Trophoblast cell (in vitro differentiated cells and primary cell): ENCODE measurements at places on chromosomes 1 and 21.

DNA sequence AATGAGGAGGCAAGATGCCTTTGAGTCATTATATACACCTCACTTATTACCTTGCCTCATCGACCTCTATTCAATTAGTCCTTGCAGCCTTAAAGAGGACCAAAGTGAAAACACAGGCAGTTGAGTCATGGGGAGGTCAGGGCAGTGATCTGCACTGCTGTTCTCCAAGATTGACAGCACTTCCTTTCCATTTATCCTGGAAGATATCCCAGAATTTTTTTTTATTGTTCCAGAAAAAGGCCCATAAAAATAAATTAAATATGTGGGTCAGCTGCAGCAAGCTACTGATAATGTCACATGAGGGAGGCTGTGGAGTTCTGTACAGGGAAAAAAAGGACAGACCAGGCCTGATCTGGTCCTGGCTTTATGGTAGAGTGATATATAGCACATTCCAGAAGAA lies 33.2 kb upstream of the CDC42BPA start:
- no peak for DNase-seq

DNA sequence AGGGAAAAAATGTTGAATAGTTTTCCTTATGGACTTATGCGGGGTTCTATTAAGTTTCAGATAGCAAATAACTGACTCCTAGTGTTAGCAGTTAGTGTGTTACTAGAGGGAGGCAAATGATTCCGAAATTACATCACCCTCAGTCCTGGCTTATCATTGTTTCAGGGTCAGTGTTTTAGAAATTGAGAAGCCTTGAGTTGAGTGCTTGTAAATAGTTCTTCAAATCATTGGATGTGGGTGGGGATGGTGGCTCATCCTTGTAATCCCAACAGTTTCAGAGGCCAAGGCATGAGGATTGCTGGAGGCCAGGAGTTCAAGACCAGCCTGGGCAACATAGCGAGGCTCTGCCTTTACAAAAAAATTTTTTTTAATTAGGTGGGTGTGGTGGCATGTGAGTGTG lies 21.3 kb downstream of the SOAT1 start:
- no peak for DNase-seq

DNA sequence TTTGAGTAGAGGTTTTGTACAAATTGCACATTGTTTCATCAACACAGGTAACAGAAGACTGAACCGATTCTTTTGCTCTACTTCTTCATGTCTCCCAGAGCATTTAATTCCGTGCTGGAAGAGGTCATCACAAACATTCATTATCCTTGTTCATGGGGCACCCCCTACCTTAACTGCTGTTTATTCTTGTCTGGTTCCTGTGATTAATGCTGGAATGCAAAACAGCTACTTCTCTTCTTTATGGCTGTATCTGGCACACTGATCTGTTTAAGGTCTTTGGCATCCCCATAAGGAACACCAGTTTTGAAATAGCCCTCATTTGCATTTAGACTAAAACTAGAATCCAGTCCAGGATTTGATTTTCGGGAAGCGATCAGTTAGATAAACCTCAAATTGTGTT lies 42.2 kb downstream of the NTNG1 start:
- no peak for DNase-seq

DNA sequence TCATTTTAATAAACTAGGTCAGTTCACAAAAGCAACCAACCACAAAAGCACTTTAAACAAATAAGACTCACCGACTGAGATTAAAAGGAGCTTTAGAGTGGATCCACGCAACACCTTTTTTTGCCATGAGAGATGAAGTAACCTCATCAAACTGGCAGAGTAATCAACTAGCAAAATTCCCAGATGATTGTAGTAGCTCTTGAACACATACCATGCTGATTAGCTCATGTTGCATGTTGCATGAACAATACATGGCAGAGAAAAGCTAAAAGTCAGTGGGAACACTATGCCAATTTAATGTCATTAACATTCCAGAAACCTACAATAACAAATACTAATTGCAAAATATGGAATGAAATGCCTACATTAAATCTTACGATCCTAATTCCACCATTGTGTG lies 4.1 kb downstream of the WARS2 start:
- peak; percentile 31 for DNase-seq

- no peak for DNase-seq
Measured at GRCh38 chr21:42426424-42426823, 22.7 kb downstream of the UBASH3A start.

DNA sequence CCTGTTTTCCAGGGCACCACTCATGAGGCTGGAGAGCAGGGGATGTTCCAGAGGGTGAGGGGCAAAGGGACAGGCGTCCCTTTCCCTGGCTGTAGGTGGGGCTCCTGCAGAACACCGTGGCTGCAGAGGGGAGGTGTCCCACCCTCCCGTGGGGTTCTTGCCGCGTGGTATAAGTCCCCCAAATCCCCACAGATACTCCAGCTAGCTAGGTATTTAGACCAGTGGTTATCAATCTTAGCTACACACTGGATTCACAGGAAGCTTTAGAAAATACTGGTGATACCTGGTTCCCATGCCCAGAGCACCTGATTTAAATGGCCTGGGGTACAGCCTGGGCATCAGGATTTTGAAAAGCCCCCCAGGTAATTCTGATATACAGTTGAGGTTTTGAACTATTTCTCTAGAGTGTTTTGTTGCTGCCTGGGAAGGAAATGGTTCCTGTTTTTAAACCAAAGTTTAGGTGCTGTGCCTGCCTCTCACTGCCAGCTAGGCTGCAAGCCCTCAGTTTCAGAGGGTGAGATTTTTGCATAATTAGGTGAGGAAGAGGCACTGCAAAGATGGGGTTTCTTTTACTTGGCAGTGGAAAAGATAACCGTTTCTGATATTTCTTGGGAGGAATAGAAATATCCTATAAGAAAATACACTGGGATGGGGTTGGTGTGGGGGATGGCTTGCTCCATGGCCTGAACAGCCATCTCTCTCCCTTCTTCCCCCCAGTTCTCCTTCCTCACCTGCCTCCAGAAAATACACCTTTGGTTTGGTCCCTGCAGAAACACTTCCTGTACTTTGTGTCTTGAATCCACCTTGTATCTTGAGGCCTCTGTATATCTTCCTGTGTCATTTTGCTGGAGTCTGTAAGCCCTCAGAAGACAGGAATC lies 51.7 kb downstream of the RASSF5 start:
- DNase-seq, result no peak

DNA sequence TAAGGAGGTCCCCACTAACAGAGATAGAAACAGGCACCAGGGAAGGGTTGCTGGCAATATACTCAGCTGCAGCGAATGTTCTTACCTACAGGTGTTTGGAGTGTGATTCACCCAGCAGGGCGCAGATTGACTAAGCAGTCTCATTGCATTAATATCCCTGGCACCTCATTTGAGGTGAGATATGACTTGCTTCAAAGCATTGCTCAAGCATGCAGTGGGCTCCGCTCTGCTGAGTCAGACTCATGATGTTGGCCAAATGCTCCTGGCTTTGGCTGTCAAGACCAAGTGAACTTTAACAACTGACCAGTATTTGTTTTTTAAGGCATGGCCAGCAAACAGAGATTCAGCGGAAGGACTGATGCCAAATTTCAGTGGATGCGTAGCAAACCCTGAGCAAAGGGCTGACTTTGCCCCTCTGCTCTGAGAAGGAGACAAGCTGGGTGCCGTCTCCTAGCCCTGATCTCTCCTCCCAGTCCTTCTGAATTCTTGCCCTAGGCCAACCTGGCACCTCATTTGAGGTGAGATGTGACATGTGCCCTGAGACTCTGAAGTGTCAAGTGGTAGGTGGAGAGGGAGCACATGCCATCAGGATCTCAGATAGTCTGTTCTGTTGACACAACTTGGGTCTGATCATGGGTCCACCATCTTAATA lies 187.1 kb upstream of the COA6 start:
- peak; percentile 92 for DNase-seq

GRCh38 chr1:46520063-46520911 lies 30.7 kb downstream of the DMBX1 start:
- DNase-seq, result no peak

DNA sequence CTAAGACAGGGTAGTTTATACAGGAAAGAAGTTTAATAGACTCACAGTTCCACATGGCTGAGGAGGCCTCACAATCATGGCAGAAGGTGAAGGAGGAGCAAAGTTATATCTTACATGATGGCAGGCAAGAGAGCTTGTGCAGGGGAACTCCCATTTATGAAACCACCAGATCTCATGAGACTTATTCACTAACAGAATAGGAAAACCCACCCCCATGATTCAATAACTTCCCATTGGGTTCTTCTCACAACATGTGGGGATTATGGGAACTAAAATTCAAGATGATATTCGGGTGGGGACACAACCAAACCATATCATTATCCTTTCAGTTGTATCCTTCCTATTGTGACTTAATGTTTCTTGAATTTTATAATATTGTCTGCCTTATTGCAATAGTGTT lies 13.4 kb upstream of the DDAH1 start:
- no peak for DNase-seq

- peak; percentile 76 for DNase-seq
Measured at GRCh38 chr1:181424786-181425403, 58.4 kb upstream of the CACNA1E start.

DNA sequence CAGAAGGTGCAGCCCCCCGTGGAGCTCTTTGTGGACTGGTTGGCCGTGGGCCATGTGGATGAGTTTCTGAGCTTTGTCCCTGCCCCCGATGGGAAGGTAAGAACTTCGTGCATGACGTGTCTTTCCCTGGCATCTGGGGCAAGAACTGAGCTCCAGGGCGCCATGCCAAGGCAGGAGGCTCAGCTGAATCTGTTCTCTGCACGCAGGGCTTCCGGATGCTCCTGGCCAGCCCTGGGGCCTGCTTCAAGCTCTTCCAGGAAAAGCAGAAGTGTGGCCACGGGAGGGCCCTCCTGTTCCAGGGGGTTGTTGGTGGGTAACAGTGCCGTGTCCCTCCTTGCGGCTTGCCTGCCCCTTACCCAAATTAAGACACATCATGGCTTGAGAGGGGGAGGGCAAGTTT lies 27.7 kb downstream of the PADI3 start:
- no peak for DNase-seq
